ENCODE measurements at places on chromosomes 2 and 18.

DNA sequence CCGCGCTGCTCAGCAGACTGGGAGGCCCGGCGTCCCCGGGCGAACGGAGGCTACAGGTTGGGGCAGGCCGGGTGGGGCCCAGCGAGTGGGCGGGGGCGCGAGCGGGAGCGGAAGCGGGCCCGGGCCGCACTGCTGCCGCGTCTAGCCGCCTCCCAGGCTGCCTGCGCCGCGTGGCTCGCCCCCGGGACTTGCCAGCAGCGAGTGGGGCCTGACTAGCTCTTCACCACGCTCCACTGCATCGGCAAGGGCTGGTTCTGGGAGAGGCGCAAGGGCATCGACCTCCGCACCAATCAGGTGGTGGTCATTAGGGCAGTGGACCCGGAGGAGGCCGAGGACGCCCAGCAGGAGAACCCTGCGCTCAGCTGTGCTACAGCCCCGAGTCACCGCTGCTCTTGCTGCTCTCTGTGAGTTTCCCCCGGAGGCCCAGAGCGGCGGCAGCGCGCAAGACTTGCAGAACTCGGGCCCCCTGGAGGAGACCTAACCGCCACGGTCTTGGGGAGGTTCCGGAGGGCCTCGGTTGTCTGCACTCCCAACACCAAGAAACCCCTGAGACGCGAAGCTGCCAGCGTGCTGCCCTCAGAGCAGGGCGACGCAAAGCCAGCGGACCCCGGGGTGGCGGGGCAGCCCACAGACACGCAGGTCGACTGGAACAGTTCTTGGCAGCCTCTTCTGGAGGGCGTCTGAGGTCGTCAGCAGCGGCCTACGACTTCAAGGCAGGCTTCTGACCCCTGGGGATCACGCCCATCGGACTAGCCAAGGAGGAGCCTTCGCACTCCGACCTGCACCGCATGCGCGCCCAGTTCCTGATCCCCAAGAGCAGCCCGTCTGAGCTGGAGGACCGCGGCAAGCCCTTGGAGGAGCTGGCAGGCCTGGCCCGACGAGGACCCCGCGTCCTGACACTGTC lies 27.2 kb upstream of the PTPN2 start:
- no peak for DNase-seq

DNA sequence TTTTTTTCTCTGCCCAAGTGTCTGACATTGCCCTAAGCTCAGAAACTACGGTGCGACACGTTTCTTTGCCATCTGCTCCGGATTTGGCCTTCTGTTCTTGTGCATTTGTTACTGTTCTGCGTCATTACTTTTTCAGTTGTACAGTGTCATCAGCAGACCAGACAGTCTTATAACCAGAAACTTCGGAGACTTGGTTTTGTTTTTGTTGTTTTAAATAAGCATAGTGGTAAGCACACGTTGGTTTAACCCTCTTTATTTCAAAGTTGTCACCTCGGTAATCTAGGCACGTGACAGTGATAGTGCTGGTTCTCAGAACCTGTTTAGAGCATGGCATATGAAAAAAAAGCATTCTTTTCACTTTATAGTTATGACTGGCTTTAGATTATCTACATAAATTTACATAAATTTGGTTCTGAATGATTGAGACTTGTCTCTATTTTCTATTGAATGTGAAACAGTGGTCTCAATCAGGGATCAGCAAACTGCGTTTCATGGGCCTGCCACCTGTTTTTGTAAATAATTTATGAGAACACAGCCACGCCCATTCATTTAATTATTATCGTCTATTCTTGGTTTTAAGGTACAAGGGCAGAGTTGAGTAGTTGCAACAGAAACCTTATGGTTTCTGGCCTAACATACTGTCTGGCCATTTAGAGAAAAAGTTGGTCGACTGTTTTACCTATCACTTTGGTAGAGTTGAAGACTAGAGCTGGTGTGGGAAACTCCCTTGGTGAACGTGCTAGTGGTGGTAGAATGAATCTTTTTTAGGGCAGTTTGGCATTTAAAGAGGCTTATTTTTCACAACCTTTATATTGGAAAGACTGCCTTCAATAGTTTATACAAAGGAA lies 106.5 kb downstream of the ZNF532 start:
- no peak for DNase-seq

DNA sequence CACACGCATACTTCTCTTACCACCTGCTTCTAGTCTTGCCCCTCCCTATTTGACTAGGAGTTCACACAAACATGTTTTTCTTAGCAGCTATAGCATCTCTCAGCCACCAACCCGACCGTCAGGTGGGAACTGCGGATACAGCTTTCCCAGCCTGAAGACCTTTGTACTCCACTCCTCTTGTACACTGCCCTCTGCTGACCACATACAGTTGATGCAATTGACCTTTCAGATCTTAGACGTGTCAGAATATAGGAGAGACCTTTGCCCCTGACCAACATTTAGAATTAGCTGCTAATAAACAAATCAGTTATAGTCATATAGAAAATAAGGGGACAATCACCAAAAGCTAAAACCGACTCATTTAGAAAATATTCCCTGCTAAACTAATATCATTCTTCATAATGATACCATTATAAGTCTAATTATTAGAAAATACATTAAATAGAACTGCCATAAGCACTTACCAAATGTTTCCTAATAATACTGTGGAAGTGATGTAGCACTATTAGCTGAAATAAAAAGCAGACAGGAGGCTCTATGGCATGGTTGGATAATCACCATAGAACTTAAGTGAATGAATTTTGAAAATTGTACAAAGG lies 208.4 kb downstream of the RAD51AP2 start:
- no peak for DNase-seq

GRCh38 chr2:101461381-101461780 lies 13.5 kb downstream of the RFX8 start:
- DNase-seq: no peak

DNA sequence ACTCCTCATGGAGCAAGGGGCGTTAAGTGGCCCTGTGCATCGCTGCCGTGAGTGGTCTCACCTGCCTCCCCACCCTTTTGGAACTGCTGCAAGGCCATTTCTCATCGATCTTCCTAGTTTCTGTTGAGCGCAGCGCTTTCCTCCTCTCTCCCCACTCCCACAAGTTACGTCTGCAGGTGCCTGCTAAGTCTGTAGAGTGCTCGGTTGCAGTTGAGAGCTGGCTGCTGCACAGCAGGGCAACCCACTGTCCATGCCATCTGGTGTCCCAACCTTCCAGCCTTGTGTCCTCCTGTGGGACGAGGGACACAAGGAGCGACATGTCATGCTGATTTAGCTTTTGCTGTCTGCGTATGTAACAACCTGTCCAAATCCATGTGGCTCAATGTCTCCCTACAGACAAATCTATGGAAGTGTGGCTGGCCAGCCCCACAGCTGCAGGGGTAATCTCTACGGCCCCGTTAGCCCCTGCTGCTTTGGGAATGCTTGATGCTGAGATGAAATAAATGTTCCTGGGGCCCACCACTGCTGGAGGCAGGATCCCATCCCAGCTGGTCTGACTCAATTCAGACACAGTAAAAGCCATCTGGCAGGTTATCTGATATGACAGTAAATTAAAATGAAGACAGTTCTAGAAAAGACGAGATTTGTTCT lies 68.1 kb upstream of the TCF7L1 start:
- no peak for DNase-seq

- DNase-seq: no peak
Observed at GRCh38 chr2:191512216-191512835, 165.6 kb upstream of the NABP1 start.

DNA sequence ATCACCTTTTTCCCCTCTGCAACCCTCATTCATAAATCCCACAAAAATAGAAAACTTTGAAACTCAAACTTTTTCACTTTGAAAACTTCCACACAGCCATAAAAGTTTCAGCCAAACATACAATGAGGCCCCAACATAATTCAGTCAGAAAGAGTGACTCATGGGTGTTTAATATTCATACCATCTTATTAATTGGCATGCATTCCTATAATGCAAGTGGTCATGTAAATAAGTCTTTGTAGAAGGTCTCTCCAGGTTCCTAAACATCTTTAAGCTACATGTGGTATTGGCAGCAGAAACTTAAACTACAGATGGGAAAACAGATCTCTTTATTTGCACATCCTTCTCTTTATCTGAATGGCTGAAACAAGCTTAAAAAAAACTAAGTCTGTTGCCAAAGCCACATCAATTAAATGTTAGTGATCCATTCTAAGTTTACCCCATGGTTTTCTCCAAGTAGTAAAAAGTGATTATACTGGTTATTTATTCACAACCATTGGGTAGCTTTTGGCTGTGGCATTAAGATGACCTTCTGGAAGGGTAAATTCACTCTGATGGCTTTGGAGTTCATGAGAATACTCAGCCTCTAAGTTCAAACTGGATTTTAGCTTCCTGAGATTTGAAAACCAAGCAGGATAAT lies 70.2 kb upstream of the LYPD1 start:
- DNase-seq: no peak

DNA sequence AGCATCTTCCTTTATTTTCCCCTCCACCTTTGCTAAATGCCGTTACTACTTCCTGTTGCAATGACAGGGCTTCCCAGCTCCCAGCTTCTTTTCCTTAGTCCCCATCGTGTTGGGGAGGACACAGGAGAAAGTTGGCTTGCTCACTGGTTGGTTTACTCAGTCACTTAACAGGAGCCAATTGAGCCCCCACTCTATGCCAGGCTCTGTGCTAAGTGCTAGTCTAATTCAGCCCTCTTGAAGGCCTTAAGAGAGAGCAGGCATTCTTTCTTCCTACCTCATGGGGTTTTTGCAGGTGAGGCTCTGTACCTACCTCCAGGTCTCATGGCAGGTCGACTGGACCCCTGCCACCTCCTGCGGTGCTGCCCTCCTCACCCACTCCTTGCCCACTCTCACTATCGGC lies 20.1 kb downstream of the TANC1 start:
- DNase-seq: no peak

- DNase-seq: no peak
Observed at GRCh38 chr2:181005326-181005655, 24.9 kb downstream of the UBE2E3 start.

GRCh38 chr2:241272303-241273209 lies 42.9 kb downstream of the HDLBP start:
- no peak for DNase-seq

GRCh38 chr2:149029307-149029965 lies 9.1 kb upstream of the LYPD6B start:
- no peak for DNase-seq

DNA sequence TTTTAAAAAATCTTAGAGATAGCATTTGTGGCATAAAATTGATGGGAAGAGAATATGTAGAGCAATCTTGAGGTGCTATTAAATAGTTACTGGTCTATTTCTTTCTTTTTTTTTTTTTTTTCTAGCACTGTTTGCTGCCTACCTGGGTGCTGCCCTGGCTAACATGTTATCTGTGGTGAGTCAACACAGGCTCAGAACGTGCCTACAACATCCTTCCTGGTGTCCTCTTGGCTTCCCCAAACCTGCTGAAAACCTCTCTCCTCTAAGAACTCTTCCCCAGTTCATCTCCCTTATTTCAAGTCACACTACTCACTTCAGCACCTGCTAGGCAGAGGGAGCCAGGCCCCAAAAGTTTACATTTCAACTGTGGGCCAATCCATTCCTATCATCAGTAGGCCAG lies 45.1 kb upstream of the SLC14A1 start:
- no peak for DNase-seq

DNA sequence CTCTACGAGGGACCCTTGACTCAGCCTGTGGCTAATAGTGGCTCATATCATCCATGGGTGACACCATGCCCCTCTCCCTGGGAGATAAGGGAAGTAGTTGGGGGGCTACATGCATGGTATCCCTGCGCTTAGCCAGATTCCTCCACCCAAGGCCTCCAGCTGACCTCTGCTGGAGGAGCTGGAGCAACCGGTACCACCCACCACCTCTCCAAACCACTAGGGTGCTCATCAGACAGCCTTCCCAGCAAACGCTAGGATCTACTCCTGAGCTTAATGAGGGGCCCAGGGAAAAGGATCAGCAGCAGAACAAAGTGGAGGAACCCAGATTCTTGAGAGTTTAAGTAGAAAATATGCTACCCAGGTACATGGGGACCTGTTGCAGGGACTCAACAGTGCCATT lies 75.9 kb upstream of the CAPN13 start:
- no peak for DNase-seq

DNA sequence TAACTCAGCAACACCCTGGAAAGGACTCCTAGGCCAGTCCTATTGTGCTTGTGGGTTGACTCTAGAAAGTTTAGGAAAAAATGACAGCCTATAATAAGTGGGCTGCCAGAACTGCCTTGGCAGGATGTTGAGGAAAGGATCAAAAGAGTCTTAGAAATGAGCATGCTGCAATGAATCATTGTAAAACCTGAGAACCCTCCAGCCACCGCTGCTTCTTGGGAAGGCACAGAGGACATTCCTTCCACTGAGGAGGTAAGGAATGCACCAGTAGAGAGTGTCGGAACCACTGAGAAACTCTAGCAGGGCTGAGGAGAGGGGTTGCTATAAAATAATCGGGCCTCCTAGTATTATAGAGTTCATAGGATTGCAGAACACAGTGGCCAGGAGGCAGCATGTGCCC lies 146.7 kb upstream of the SMIM21 start:
- no peak for DNase-seq

DNA sequence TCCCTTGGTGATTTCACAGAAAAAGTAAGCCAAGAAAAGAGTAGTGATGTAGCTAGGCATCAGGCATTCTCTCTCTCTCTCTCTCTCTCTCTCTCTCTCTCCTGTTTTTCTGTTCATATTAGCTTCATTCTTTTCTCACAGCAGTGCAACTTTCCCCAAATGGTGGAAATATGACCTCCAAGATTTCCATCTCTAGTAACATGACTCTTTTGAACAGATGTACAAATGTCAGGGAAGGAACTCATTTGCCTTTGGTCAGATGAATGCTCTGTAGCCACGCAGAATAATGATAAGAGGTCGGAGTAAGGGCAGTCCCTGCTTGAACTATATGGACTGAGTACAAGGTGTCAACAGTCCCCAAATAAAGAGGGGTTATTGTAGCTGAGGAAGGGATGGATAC lies 316.2 kb downstream of the GALNT13 start:
- DNase-seq: no peak

Measured in cerebellar nuclear complex (tissue), 1 donor.